ENCODE measurements at places on chromosomes 5 and 9.

DNA sequence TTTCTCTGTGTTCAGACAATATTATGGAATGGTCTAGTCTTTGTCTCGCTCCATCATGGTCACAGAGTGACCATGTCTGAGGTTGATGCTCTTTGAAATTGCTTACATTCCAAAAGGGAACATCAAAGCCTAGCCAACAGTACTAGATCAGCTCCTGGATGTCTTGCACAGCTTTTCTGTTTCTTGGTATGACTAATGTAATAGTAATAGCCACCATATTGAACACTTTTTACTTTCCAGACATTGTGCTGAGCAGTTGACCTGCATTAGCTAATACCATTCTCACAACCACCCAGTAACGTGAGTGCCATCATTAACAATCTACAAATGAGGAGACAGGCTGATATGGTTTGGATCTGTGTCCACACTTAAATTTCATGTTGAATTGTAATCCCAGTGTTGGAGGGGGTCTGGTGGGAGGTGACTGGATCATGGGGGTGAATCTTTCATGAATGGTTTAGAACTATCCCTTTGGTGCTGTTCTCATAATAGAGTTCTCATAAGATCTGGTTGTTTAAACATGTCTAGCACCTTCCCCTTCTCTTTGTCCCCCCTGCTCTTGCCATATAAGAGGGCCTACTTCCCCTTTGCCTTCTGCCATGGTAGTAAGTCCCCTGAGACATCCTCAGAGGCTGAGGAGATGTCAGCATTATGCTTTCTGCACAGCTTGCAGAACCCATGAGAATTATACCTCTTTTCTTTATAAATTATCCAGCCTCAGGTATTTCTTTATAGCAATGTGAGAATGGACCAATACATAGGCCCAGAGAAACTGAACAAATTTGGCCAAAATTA lies 577.5 kb upstream of the CLINT1 start:
- no peak for DNase-seq

DNA sequence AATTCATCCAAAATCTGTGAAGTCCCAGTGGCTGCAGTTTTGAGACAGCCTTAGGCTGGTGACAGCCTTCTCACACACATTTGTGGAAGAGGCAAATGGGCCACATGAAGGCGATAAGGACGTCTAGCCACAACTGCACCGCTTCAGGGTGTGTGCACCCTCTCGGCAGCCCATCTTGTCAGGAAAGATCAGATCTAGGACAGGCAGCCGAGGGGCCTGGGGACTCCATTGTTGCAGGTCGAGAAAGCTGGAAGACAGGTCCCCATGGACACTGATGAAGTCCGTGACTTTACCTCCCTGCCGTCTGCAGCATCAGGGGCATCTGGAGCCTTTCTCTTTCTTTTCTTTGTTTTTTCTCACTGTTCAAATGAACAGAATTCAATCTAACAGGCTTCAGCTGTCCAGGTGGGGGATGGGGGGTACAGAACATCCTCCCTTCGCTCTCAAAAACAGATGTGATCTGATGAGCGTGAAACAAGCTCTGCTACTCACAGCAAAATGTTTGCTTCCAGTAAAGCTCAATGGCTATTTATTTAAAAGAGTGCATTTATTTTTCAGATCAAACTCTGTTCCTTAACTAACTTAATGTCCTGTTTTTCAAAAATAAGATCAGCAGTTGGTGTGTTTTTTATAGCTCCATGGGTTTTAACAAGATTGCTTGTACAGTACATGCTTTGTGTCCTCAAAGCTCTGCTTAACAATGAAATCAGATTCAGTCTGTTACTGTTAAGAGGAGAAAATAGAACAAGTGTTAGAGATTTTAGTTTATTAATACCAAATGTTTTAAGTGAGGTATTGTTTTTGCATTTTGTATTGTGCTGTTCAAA lies 111.8 kb upstream of the OTULINL start:
- DNase-seq = no peak

GRCh38 chr9:100914266-100914665 lies 114.3 kb upstream of the PLPPR1 start:
- no peak for DNase-seq

GRCh38 chr9:87189006-87189405 lies 241.7 kb upstream of the GAS1 start:
- DNase-seq = no peak

GRCh38 chr9:108681851-108682590 lies 173.8 kb downstream of the ACTL7B start:
- no peak for DNase-seq

DNA sequence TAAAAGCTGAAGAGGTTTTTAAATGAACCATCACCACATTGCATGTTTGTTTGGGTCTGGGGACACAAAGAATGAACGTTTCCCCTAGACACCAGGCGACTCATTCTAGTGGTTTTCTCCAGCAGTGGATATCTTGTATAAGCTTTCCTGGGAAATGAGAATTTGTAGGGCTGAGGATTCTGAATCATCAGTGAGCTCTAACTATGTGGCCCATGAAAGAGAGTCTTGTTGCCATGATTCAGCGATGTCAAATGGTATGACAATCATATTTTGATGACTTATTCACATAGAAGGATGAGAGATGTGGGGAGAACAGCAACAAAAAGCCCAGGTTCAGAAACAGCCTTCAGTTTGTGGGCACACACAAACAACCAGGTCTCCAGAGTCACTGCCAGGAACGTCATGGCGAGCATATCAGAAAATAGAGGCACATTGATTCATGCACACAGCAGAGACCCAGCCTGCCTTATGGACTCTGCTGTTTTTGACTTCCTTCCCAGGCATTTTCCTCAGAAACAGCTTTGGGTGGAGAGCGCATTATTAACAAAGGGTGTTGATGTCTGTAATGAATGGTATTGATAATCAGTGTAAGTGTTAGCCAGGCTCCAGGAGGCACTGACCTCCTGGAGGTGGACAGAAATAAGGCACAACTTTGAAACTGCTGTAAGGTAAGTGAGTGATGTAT lies 13.3 kb downstream of the ZNF474 start:
- DNase-seq = no peak

DNA sequence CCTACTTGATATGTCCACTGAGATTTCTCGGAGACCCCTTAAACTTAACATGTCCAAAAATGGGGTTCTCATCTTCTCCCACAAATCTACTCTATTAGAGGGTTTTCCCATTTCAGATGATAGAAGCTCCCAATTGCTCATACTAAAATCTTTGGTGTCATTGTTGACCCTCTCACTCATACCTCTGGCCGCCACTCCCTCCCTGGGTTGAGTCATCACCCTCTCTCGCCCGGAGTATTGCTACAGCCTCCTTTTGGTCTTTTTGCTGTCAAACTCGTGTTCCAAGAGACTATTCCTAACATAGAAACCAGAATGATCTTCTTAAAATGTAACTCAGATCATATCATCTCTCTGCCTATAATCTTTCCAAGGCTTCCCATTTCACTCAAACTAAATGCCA lies 91.0 kb upstream of the GNAQ start:
- no peak for DNase-seq

- DNase-seq = peak; percentile 40
These were observed 18.6 kb downstream of the ANXA6 start for GRCh38 chr5:151139015-151139414.

- no peak for DNase-seq
These were observed 50.6 kb downstream of the WHRN start for GRCh38 chr9:114454652-114455051.

GRCh38 chr5:56247592-56247991 lies 14.5 kb upstream of the ANKRD55 start:
- no peak for DNase-seq

DNA sequence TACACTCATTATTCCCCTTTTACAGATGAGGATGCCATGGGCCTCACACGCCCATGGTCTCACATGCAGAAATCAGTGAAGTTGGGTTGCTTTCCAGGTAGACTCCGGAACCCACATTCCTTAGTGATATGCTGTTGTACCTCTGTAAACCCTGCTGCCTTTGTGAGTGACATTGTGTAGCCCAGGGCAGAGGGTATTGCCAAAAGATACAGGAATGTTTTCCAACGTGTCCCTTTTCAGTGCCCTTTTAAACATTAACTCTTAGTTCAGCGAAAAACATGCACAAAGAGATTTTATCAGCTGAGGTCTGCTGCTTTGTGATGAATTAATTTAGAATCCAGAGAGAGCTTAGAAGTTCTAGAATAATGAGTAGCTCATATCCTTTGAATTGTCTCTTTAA lies 38.3 kb upstream of the TRMT10B start:
- no peak for DNase-seq

DNA sequence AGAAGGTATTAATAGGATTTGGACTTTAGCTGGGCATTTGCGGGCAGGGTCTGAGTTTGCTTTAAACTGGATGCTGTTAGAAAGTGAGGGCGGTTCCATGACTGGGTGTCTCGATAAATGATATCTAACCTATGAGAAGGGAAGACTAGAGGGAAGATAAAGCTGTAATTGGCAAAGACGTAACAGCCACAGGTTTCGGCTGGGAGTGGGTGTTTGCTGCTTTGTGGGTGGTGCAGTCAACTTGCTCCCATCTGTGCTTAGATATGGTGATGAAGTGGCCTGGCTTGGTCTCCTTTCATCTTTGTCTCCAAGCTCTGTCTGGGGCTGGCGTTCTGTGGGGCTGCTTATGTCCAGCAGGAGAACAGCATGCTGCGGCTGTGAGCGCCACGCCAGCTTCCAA lies 23.3 kb downstream of the OR2V1 start:
- DNase-seq = no peak

DNA sequence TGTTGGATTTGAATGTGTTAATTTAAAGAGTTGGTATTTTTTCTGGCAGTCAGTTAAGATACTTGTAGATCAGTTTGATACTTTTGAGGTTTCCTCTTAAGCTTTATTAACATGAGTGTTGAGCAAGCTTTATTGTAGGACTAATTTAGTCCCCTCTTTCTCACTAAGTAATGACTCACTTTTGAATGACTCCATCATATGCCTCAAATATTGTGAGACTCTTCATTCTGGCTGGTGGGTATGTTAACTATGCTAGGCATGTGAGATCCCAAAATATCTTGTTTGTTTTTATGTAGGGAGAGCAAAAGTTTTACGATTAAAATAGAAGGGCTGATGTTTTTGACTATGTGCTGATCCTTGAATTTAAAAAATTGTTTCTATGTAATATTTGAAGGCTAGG lies 355.7 kb downstream of the IZUMO3 start:
- no peak for DNase-seq

- peak; percentile 69 for DNase-seq
These were observed 46.1 kb upstream of the CLPTM1L start for GRCh38 chr5:1390861-1391600.

GRCh38 chr5:77064040-77064439 lies 23.0 kb downstream of the ZBED3 start:
- DNase-seq = no peak

- no peak for DNase-seq
These were observed 932 bp downstream of the SLC12A2 start for GRCh38 chr5:128084228-128085167.

DNA sequence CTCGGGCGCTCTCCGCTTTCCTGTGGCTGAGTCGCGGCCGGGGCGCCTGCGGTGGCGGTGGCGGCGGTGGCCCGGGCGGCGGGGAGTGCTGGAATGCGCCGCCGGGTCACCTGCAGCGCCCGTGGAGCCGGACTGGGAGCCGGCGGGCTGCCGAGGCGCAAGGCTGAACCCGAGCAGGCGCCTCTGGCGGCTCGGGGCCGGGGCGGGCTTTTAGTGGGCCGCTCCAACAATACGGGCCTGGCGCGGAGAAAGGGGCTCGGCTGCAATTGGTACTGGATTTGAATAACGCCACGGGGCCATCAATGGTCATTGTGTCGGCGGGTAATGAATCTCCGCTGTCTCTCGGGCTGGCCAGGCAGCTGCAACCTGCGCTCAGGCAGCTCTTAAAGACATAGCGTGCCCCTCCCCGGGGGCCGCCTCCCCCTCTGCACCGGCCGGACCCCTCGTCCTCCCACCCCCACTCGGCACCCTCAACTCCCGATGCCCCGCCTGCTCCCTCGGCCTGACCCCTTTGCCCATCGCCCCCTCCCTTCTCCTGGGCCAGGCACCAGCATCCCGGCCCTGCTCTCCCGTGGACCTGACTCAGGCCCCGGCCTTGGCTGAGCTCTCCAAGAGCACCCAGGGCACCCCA lies 22.1 kb downstream of the URM1 start:
- no peak for DNase-seq

GRCh38 chr9:13898957-13899356 lies 415.0 kb downstream of the NFIB start:
- DNase-seq = no peak

- no peak for DNase-seq
These were observed 14.4 kb upstream of the SYNPO start for GRCh38 chr5:150625831-150626746.

DNA sequence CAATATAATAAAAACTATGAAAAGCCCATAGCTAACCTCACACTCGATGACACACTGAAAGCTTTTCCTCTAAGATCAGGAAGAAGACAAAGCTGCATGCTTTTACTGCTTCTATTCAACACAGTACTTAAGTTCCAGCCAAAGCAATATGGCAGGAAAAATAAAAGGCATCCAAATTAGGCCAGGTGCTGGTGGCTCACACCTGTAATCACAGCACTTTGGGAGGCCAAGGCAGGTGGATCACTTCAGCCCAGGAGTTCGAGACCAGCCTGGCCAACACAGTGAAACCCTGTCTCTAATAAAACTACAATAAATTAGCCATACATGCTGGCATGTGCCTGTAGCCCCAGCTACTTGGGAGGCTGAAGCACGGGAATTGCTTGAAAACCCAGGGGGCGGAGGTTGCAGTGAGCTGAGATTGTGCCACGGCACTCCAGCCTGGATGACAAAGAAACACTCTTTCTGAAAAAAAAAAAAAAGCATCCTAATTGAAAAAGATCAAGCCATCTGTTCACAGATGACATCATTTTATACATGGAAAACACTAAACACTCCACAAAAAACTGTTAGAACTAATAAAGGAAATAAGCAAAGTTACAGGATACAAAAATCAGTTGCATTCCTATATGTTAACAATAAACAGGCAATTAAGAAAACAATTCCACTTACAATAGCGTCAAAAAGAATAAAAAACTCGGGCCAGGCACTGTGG lies 17.9 kb downstream of the ZFR start:
- DNase-seq = no peak

- no peak for DNase-seq
These were observed 23.3 kb upstream of the NDUFB6 start for GRCh38 chr9:32596096-32596865.

GRCh38 chr5:16885635-16886365 lies 50.3 kb downstream of the MYO10 start:
- DNase-seq = no peak

- no peak for DNase-seq
These were observed 117.0 kb downstream of the CSNK1G3 start for GRCh38 chr5:123628860-123629544.

GRCh38 chr5:135859641-135860040 lies 25.2 kb downstream of the SLC25A48 start:
- DNase-seq = no peak

DNA sequence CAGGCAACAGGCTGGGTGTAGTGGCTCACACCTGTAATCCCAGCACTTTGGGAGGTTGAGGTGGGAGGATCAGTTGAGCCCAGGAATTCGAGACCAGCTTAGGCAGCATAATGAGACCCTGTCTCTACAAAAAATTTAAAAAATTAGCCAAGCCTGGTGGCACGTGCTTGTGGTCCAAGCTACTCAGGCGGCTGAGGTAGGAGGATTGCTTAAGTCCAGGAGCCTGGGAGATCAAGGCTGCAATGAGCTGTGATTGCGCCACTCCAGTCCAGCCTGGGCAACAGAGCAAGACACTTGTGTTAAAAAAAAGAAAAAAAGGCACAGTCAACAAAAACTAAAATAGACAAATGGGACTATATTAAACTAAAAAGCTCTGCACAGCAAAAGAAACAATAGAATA lies 29.3 kb downstream of the ATP6V0E1 start:
- DNase-seq = no peak
